ENCODE measurements at places on chromosomes 3 and 15. TPM values are rescaled to one million over a fixed set of nuclear protein-coding genes. Genes with fewer than 3 reads are reported as not detected.

ATXN7 gene
- 5.8 TPM for total RNA-seq

CACNA2D2 gene
- 0.80 TPM for total RNA-seq

PIERCE2 gene
- total RNA-seq = 4.1 TPM

MYO5C gene
- total RNA-seq = 0.11 TPM

Data from SK-MEL-5 (cell line).